ENCODE measurements at places on chromosomes 11 and 22. TPM values are rescaled to one million over a fixed set of nuclear protein-coding genes. Genes with fewer than 3 reads are reported as not detected.

Gene RHOD
- total RNA-seq: 17.0 TPM

- no peaks in the 10 kb centered on the region for H3K36me3 ChIP-seq
- H3K27ac ChIP-seq: no peak overlapping the region
- no peak for DNase-seq
Measured at GRCh38 chr11:94271885-94272372, 32.5 kb upstream of the IZUMO1R start.

DNA sequence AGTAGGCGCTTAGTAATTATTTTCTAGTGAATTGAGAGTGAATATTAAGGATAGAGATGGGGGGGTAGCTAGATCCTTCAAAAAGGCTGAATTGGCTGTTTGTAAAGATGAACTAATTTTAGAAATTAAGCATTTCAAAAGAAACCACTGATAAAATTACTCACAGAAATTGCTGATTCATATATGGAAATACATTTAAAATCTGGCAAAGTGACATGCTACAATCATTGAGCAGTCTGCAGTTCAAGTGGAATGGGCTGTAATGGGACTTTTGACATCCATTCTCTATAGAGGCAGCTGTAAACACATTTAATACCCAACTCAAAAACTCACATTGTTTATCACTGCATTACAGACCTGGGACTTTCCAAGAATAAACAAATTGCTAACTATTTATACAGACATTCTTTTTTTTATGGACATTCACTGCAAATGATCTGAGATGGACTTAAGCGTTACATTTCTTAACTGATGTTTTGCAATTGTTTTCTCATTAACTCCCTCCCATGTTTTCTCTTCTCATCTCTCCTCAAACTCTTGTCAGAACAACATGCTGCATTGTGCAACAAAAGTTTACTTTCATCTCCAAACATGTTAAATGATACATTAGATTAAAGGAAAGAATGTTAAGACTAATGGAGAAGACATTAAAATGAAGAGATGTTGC, 42.1 kb upstream of the MMP7 start:
- no peak for DNase-seq
- peaks cover 22% of the 10 kb centered on the region for H3K36me3 ChIP-seq
- no peak overlapping the region for H3K4me3 ChIP-seq
- peaks cover 5% of the 10 kb centered on the region for H3K27me3 ChIP-seq
- H3K4me1 ChIP-seq: no peaks in the 10 kb centered on the region

Gene IL17REL
- not detected for total RNA-seq

- H3K4me1 ChIP-seq: peaks cover 4% of the 10 kb centered on the region
- H3K36me3 ChIP-seq: peaks cover 7% of the 10 kb centered on the region
- peaks cover 7% of the 10 kb centered on the region for H3K27me3 ChIP-seq
- no peak for DNase-seq
- no peak overlapping the region for H3K4me3 ChIP-seq
Measured at GRCh38 chr11:2922655-2923054, 6.6 kb downstream of the PHLDA2 start.

Gene PANX3
- total RNA-seq: not detected

DNA sequence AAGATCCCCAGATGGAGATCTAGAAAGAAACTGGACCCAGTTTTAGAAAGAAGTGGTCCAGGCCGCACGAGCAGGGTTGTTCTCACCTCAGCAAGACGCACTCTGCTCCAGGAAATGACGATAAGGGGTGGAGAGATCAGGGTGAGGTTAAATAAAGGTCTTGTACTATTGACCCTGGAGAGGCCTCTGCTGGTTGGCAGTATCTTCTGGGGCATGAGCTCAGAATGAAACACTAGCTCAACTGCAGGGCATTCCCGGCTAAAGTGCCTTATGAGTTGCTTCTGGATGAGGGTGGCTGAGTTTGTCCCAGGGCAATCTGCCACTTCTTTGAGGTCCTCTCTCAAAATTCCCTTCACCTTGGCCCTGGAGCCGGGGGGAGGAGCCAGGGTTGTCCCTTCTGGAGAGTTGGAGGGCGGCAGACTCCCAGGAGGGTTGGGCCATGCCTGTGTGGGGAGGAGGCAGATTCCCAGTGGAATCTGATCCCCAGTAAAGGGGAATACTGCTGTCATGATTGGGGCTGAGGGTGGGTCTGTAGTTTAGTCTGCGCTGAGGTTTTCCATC, 10.9 kb downstream of the USP2 start:
- peaks cover 28% of the 10 kb centered on the region for H3K4me1 ChIP-seq
- no peaks in the 10 kb centered on the region for H3K36me3 ChIP-seq
- DNase-seq: no peak
- no peak overlapping the region for H3K27ac ChIP-seq

- H3K4me1 ChIP-seq: 0 out of 2 replicates have a peak, but pooled peaks cover 8% of the 10 kb centered on the region
- H3K4me3 ChIP-seq: no peak overlapping the region
- no peaks in the 10 kb centered on the region for H3K27me3 ChIP-seq
- DNase-seq: no peak
- peak overlapping the region; percentile 2 for H3K27ac ChIP-seq
Measured at GRCh38 chr11:96023275-96023674, 99.4 kb upstream of the MTMR2 start.

GRCh38 chr22:39206491-39206890, 38.3 kb downstream of the PDGFB start:
- no peak for DNase-seq
- H3K27me3 ChIP-seq: peaks cover 4% of the 10 kb centered on the region
- H3K4me3 ChIP-seq: no peak overlapping the region
- H3K36me3 ChIP-seq: no peaks in the 10 kb centered on the region
- no peak overlapping the region for H3K27ac ChIP-seq

Gene SAA4
- total RNA-seq: not detected

Gene PRDM10
- total RNA-seq: 7.1 TPM

Gene AAMDC
- total RNA-seq: 33.9 TPM

Gene MYO7A
- not detected for total RNA-seq

Gene TMEM86A
- total RNA-seq: 0.26 TPM

DNA sequence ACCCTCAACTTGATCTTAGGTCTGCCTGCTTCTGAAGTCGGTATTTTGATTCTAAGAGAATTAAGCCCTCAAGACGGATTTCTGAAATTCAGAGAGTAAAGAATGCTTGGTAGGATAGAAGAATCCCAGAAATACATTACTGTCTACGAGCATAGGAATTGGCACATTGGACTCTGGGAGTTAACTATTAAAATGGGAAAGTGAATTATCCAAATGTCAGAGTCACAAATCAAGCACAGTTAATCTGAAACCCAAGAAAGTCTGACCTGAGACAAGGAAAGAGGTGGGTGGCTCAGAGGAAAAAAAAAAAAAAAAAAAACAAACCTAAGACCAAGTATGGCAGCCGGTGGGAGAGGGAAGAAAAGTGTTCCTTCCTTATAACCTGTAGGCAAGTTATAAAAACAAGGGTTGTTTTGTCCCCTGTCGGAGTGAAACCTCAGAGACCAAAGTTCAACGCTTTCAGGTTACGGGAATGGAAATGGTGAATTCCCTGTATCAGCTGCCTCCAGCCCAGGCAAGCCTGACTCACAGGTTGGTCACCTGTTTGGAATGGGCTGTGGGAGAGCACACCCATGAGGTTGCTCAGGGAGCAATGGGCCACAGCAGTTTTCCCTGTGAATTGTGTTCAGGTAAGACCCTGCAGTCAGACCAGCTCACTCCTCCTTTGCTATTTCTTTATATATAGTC, 139.0 kb downstream of the ETS1 start:
- no peak overlapping the region for H3K4me3 ChIP-seq
- H3K27me3 ChIP-seq: peaks cover 2% of the 10 kb centered on the region
- H3K27ac ChIP-seq: peak overlapping the region; percentile 66
- H3K4me1 ChIP-seq: peaks cover 31% of the 10 kb centered on the region

DNA sequence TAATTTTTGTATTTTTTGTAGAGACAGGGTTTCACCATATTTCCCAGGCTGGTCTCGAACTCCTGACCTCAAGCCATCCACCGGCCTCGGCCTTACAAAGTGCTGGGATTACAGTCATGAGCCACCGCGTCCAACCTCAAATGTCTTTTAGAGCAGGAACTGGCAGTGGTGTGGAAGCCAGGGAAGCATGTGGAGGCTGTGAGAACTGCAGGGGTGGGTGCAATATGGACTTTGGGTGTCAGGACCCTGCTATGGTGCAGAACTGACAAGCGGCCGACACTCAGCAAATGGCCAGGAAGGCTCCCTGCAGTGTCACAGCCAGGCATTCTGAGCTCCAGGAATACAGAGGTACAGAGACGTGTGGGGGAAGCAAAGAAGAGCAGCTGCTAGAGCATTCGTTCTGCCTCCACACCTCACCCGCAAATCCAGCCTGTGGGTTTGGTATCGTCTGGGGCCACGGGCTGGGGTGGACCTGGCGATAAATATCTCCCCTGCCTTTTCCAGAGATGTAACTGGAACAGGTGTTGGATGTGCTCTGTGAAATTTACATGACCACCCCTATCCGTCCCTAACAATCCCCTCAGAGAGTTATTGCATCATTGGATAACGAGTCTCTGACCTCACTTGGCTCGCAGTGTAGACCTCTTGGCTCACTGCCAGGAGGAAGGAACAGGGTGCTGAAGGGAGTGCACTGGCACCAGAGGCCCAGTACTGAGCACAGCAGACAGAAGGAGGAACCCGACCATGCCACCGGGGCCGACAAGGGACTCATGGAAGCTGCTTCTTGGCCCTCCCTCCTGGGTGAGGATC, 624.7 kb upstream of the B3GAT1 start:
- peaks cover 15% of the 10 kb centered on the region for H3K36me3 ChIP-seq
- peaks cover 3% of the 10 kb centered on the region for H3K27me3 ChIP-seq
- H3K4me3 ChIP-seq: no peak overlapping the region
- no peak for DNase-seq
- H3K27ac ChIP-seq: no peak overlapping the region

DNA sequence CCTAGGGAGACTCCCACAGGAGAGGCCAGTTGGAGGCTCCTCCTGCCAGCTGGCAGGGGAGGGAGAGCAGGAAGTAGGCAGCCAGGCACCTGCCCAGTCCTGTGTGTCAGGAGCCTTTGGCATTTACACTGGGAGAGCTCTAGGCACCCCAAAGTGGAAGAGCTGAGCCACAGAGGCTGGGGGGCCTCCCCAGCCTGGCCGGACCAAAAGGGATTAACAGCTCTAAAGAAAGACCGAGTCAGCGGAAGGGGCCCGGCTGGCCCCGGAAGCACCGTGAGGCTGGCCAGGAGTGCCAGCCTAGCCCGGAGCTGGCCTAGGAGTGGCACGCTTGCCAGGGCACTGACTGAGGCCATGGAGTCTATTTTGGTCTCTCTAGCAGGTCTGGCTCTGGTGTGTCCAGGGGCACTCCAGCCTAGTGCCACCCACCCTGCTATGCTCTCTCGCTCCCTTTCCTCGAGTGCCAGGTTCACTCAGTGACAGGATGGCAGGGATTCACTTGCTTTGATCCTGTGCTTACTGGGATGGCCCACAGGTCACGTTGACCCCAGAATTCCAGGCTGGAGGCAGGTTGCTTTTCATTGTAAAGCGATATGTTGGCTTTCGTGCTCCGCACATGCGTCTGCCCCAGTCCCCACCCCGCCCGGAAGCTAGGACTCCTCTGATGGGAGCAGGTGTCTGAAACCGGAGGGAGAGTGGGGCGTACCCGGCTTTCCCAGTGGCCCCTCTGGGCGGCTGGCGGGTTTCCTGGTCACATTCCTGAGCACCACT, 3.3 kb upstream of the KMT5B start:
- no peak for DNase-seq
- no peaks in the 10 kb centered on the region for H3K36me3 ChIP-seq
- no peak overlapping the region for H3K27ac ChIP-seq
- peaks cover 17% of the 10 kb centered on the region for H3K4me1 ChIP-seq
- H3K27me3 ChIP-seq: peaks cover 17% of the 10 kb centered on the region
- no peak overlapping the region for H3K4me3 ChIP-seq

DNA sequence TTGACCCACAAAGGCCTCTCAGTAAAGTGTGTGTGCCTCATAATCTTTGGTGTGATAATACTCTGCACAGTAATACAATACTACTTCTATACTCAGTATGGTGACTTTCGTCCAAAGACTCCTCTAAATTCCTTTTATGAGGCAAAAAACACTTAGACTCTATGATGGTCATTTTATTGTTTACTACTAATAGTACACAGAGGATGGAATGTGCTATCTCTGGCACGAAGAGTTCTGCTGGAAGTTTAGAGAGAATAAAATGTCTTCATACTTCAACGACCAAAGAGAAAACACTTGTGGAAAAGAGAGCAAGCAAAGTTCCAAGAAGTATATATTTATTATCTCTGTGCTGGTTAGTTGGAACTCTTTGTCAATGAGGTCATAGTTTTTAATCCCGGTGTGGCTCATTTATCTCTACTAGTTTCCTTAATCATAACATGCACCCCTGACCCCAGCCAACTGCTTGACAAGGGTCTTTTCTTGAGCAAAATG, 7.5 kb upstream of the CSTF3 start:
- H3K4me1 ChIP-seq: peaks cover 32% of the 10 kb centered on the region
- H3K27me3 ChIP-seq: no peaks in the 10 kb centered on the region
- no peaks in the 10 kb centered on the region for H3K36me3 ChIP-seq
- H3K4me3 ChIP-seq: no peak overlapping the region
- H3K27ac ChIP-seq: peak overlapping the region; percentile 45

DNA sequence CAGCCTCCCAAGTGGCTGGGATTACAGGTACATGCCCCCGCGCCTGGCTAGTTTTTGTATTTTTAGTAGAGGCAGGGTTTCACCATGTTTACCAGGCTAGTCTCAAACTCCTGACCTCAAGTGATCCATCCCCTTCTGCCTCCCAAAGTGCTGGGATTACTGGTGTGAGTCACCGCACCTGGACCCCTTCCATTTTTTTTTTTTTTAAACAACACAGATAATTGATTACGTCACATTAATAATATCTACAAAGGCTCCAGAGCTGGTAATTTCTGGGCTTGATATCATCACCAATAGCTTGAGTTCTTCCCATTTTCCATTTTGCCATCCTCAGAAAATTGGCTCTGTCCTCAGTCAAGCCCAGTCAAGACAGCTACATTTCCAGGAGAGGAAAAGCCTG, 7.2 kb downstream of the TTLL1 start:
- H3K27me3 ChIP-seq: peaks cover 3% of the 10 kb centered on the region
- DNase-seq: no peak
- 0 out of 2 replicates have a peak, but pooled peaks cover 6% of the 10 kb centered on the region for H3K36me3 ChIP-seq
- peaks cover 6% of the 10 kb centered on the region for H3K4me1 ChIP-seq
- H3K4me3 ChIP-seq: no peak overlapping the region

DNA sequence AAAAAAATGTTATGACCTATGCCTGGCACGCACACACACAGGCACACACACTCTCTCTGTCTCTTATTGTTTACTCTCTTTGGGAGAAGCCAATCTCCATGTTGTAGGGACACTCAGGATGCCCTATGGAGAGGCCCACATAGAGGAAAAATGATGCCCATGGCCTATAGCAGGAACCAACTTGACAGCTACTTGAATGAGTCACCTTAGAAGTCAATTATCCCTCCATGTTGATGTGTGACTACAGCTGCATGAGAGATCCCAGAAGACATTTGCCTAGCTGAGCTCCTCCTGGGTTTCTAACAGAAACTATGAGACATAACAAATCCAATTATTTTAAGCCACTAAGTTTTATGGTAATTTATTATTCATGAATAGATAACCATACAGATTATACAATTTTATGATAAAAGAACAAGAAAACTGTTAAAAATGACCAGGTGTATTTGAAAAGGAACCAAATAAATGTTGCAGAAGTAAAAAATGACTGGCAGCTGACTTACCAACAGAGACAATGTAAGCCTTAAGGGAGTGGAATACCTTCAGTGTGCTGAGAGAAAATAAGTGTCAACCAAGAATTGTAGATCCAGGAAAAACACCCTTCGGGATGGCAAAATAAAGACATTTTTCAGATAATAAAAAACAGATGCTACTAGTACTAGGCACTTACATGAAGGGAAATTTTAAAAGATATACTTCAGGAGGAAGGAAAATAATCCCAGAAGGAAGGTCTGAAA, 403.7 kb upstream of the SYN3 start:
- no peaks in the 10 kb centered on the region for H3K4me1 ChIP-seq
- peaks cover 8% of the 10 kb centered on the region for H3K36me3 ChIP-seq
- H3K27ac ChIP-seq: no peak overlapping the region

GRCh38 chr22:38016182-38017151, 32.1 kb upstream of the SOX10 start:
- no peak for DNase-seq
- no peak overlapping the region for H3K27ac ChIP-seq
- H3K27me3 ChIP-seq: peaks cover 13% of the 10 kb centered on the region
- no peaks in the 10 kb centered on the region for H3K36me3 ChIP-seq
